Activated CD4-positive, alpha-beta memory T cell treated with anti-CD3 and anti-CD28 coated beads, Interleukin-2, amount 10 ng/mL, durations not matched to agents 7 days and 5 days (primary cell): ENCODE measurements at places on chromosomes 3 and 15. TPM values are rescaled to one million over a fixed set of nuclear protein-coding genes. Genes with fewer than 3 reads are reported as not detected.

Gene SAMMSON
- total RNA-seq: not detected

Gene NTRK3
- total RNA-seq: not detected

Gene CD86
- total RNA-seq: 21.7 TPM

Gene CAND2
- total RNA-seq: 0.15 TPM

Gene GOLGA8K
- 0.81 TPM for total RNA-seq

Gene UQCRC1
- total RNA-seq: 167 TPM

Gene GPR62
- not detected for total RNA-seq

Gene CAMKV
- total RNA-seq: not detected

Gene CHRM5
- total RNA-seq: not detected

DNA sequence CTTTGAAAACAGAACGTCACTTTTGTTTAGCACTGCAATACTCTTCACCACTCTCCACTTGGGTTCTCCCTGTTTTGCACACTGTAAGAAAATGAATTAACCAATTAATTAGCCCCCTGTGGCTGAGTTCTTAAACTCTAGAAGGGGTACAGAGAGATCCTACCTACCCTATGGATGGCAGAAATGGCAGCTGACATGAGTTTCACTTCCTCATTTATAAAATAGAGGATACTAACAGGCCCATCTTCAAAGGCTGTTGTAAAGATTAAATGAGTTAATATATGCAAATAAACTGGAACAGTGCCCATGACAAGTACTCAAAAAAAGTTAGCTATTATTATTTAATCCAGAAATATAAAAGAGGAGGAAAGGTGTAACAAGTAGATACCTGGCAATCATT is 36.9 kb downstream of the SUCLG2 start:
- no peak for DNase-seq

GRCh38 chr3:113034011-113034410 is 43.2 kb downstream of the GTPBP8 start:
- no peak for DNase-seq

GRCh38 chr3:176354843-176355242 is 842.4 kb downstream of the TBL1XR1 start:
- no peak for DNase-seq

DNA sequence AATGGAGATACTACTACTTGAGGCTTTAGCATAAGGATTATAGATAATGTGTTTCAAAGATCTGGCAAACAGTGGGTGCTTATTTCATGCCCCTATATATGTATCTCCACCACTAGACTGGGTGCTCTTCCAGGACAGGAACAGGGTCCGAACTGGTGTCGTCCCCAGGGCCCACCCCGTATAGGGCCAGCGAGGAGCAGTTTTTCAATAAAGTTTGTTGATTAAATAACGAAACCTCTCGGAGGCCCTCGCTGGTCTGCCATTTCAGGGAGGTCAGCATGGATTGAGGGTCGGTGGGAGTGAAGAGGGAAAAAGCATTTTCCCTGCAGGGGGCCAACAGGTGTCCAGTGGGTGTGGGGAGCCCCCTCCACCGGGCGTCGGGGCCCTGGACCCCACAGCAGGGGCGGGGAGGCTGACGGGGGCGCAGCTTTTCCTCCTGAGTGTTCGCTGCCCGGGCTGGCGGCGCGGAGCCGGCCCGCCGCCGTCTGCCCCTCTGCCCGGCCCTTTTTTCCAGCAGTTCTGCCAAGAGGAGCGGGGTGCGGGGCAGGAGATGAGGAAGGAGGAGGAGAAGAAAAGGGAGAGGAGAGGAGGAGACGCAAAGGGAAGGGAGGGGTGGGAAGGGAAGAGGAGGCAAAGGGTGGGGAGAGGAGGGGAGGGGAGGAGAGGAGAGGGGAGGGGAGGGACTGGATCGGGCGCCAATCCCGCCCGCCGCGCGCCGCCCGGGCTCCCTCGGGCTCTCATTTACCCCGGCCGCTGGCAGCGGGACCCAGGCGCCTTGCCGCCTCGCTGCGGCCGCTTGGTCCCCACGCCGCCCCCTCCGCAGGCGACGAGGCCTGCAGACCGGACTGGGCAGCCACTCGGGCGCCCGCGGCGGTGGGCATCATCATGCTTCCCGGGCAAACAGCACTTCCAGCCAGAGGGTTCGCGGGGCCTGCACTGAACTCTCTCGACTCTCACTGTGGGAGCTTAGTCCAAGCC is 66.3 kb downstream of the ISG20 start:
- no peak for DNase-seq

DNA sequence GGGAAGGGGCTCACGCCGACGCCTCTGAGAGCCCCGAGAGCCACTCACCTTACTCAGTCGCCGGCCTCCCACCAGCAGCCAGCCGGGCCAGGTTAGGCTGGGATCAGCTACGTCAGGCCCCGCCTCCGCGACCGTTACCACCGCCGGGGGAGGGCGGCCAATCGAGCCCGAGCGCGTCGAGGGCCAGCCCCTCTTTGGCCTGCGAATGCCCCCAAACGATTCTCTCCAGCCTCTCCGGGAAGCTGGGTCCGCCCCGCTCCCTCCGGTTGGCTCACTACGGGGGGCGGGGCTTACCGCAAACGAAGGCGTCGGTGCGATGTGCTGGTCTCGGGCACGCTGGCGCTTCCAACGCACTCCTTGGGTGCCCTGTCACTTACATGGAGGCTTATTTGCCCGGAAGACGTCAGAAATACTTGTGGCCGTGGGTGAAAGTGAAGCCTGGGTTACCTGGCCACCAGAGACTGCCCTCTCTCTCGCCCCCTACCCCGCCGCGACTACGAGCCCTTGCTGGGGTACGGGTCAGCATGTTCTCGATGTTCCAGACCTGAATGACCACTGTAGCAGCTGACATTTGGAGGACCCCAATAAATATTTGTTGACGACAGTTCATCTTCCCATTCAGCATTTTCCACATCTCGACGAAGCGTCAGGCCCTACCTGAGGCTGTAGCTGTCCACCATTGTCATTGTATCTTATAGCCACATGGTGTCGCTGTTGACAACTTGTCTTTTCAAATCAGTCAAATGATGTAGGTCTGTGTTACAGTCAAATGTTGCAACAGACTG is at the start of gene CEP70:
Gene CEP70, minus strand, starts transcription at position 111 of the 785 bp plus-strand sequence. CDS start 21,333 bp downstream, outside the sequence.
- peak; percentile 87 for DNase-seq

DNA sequence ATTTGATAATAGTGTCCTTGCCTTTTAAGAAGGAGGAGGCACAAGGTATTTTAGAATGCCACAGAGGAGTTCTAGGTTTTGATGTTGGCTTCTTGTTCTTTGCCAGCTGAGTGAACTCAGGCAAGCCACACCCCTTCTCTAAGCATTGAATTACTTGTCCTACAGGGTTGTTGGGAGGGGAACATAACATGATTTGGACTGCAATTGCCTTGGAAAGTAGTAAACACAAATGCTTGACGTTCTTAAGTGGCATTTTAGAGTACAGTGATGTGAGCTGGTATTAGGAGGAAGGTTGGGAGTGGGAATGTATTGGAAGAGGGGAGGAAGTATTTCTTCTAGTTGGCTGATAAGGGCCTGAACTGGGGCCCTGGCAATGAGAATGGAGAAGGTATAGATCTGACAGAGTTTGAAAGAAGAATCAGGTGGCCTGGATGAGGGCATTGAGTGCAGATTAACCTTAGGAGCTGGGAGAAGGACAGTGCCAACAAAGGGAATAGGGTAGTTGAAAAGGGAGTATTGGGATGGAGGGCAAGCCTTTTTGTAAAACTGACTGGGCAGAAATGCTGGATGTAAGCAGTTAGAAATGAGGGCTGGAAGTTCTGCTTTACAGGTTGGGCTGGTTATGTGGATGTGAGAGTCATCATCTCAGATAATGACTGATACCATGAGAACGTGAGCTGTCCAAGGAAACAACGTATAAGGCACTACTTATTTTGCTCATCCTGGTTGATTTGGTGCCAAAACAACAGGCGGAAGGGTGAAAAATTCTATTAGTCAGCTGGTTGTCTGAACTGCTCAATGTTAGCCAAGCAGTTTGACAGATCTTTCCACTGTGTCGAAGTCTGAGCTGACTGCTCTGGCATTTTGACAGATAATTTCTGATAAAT is 16.7 kb downstream of the KAT2B start:
- peak; percentile 45 for DNase-seq

DNA sequence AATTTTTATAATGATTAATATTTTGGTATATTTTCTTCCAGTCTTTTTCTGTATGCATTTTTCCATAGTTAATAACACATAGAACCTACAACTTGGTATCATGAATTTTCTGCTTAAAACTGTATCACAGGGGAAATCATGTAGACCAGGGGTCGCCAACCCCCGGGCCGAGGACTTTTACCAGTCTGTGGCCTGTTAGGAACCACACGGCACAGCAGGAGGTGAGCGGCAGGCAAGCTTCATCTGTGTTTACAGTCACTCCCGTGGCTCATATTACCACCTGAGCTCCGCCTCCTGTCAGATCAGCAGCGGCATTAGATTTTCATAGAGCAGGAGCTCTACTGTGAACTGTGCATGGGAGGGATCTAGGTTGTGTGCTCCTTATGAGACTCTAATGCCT is 54.7 kb downstream of the RPL22L1 start:
- no peak for DNase-seq

- DNase-seq: no peak
These were observed 386.5 kb downstream of the SHQ1 start for GRCh38 chr3:72461787-72462186.
